ENCODE measurements at places on chromosomes 2 and 18.

- DNase-seq = no peak
Measured at GRCh38 chr18:74288041-74288440, 3.7 kb downstream of the CYB5A start.

GRCh38 chr2:40450796-40451430 is 977 bp downstream of the SLC8A1 start:
- DNase-seq = peak; percentile 63

GRCh38 chr18:56085551-56085950 is 497.6 kb upstream of the TCF4 start:
- DNase-seq = no peak

- DNase-seq = no peak
Measured at GRCh38 chr2:11898576-11898975, 152.1 kb downstream of the LPIN1 start.

GRCh38 chr2:135783439-135783838 is 41.8 kb downstream of the UBXN4 start:
- no peak for DNase-seq

DNA sequence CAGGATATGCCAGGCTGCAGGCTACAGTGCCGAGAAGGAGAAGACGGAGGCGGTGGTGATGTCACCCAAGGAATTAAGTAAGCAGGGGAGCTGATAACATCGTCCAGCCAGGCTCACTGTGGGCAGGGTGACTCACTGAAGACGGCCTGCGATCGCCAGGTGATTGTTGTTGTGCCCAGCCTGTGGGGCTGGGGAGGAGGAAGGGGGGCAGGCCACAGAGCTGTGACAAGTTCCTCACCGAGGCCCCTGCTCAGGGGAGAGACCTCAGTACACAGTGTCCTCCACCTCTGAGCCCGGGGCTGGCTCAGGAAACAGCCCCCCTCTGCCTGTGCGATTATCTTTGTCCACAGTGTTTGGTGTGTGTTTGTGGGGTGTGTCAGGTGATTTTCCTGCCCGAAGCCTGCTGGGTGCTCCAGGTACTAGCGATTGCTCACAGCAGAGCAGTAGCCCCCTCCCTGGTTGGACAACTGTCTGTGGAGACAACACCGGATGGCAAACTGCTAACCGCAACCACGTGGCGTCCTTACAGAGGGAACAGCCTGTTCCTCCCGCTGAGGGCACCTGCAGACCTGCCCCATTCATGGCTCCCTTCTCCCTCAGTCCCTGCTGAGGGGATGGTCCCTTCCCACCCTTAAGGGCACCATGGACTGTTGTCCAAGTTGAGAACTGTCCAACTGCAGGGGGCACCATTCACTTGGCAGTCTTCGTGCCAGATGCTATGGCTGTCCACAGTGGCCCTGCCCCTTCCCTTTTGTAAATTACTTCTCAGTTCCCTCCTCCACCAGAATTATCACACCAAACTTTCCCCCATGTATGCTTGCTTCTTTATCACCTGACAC is 95.1 kb downstream of the ZFP36L2 start:
- DNase-seq = no peak

DNA sequence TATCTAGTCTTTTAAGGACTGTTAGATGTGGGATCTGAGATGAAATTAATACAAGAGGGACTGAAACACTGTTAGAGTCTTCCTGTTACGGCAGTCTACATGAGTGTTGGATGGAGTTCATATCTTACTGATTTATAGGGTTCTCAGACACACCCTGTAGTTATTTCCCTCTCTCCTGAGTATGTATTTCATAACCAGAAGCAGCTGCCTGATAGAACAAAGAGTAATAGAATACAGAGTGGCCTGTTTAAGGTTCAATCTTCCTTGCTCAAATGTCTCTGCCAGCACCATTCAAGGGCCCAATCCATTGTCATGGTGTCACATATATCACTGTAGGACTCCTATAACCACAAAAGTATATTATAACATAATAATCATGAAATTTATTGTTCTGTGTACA is 1229.1 kb upstream of the ACVR2A start:
- no peak for DNase-seq

DNA sequence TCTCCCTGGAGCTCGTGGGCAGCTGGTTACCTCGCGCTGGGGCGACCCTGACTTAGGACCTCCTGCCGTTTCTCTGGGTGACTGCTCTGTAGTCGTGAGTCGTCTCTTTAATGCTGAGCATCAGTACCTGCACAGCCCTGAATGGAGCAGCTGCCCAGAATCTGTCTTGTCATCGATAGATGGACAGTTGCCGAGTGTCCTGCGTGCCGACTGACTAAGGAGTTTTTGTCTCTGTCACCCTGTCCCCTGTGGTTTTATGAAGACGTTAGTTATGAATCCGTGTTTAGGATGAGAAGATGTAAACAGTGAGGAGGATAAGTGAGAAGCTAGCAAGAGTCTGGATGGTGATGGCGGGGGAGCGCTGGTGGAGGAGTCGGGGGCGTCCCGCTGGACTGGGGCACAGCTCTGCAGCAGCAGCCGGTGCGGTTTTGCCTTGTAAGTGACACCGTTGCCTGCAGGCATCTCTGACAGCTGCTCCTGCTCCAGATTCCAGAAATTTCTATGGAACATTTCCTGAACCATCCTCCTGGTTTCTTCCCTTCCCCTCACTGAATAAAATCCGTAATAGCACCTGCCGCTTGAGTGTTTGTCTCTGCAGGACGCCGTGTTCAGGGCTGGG is 13.3 kb downstream of the AGAP1 start:
- peak; percentile 12 for DNase-seq

DNA sequence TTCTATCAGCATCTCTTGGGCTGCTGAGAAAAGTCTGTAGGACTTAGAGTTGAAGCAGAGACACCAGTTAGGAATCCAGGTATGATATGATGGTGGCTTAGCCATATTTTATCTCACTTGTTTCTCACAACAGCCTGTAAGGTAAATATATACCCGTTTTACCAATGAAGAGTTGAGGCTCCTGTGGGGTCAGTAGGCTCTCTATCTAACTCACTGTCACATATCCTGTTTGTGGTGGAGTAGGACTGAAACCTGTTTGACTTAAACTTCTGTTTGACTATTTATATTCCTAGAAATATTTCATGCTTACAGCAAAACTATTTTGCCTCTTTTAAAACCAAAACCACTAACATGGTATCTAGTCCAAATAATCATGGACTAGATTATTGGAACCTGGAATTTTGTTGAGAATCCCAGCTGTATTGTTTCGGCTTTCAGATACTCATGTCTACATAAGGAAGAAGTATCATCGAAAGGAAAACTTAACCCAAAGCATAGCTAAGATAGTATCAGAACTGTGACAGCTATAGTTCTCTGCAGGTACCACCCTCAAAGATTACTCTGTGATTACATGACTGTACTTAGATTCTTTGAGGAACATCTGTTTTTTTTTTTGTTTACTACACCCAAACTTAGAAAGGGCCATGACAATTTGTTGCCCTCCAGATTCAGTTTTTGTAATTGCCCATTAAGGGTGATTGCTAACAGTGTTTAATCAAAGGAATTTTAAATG is 216.1 kb upstream of the THUMPD2 start:
- DNase-seq = no peak

- DNase-seq = no peak
Measured at GRCh38 chr18:6242004-6242403, 172.7 kb downstream of the L3MBTL4 start.

Measured in DMS79 treated with DMSO at 0.1 percent for 48 hours (cell line).